NCI-H1436 treated with DMSO at 0.1 percent for 48 hours (cell line): ENCODE measurements at places on chromosomes 13 and 19.

GRCh38 chr13:96041326-96042110 is 11.7 kb downstream of the UGGT2 start:
- DNase-seq = no peak

DNA sequence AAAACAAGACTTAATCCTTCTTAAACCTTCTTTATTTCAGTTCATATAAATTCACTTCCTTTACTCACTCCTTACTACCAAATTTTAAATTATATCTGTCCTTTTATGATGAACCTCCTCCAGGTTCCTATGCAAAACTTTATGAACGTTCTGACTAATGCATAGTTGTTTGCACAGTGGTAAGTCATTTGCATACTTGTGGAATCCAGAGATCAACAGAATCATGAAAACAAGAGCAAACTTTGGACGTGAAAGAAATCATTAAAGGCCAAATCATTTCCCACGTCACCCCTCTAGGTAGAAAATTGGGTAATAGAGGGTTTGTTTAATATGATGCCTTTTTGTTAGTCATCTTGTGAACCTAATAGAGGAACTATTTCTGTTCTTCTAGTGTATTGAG is 32.3 kb upstream of the MYCBP2 start:
- no peak for DNase-seq

DNA sequence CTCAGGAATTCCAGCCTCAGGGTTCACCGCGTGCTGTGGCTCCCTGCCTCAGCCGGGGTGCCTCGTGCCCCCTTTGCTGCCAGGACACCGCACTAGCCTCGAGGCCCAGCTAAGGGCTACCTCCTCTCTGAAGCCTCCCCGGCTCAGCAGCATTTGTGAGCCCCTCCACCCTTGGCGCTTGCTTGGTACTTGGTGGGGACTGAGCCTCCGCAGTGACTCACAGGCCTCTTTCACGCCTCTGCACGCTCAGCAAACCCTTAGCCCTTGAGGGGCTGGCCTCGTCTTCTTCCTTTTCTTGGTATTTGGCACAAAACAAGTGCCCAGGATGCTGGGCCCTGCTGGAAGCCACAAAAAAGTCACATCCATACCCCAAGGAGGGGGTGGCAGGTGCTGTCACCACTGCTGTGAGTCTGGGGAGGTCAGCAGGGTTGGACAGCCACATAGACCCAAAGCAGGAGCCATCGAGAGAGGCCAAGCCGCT is 85.4 kb upstream of the TM9SF2 start:
- no peak for DNase-seq

DNA sequence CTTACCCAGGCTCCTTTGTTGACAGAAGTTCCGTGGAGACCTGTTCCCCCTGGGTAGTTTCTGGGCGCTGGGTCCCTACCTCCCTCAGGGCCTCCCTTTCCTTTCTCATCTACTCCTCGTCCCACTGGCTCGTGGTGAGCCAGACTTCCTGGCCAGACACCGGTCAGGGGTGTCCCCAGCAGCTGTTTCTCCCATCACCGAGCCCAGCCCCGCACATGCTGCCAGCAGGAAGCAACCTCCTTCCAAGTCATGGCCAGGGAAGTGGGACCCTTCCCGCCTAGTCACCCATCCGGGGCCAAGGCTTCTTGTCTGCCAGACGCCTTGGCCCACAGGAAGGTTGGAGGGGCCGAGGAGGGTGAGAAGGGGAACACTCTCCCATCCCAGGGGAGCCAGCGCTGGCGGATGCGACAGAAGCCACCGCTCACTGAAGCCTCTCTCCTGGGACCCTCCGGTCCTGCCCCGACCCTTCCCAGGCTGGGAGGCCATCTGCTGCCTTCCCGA is 5.7 kb downstream of the PAK4 start:
- DNase-seq = no peak

GRCh38 chr13:106357198-106357597 is 178.3 kb downstream of the EFNB2 start:
- no peak for DNase-seq

- no peak for DNase-seq
These were observed 15.4 kb downstream of the LYL1 start for GRCh38 chr19:13087295-13087694.

GRCh38 chr13:50200988-50201387 is 185.7 kb downstream of the KCNRG start:
- DNase-seq = no peak

DNA sequence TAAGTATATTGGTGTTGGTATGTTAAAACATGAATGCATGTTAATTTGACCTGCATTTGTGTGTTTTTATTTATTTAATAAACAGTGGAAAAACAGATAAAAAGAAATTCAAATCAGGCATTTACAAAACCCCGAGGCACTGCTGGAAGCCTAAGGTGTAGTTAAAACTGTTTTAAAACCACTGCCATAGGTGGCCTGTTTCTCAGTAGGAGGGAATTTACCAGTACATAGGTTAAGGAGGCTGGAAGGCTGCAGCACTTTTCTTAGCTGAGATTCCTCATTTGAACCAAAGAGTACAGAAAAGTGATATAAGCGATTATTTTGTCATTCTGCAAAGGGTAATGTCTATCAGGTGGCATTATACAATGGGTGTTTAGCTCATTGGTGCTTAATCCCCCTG is 99.6 kb downstream of the PAN3 start:
- DNase-seq = no peak

- DNase-seq = no peak
These were observed 51.5 kb downstream of the INSR start for GRCh38 chr19:7242601-7243258.

GRCh38 chr13:29319451-29319850 is 276.0 kb downstream of the SLC7A1 start:
- DNase-seq = no peak

DNA sequence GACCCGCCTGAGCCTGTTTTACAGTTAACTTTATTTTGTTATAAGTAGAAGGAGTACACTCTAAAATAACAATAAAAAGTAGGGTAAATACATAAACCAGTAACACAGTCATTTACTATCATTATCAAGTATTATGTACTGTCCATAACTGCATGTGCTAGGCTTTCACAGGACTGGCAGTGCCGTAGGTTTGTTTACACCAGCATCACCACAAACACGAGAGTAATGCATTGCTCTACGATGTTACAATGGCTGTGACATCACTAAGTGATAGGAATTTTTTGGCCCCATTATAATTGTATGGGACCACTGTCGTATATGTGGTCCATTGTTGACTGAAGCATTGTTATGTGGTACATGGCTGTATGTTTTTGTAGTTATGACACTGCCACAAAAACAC is 41.3 kb upstream of the SLC7A9 start:
- DNase-seq = no peak

GRCh38 chr13:35964863-35965180 is 166.4 kb downstream of the DCLK1 start:
- no peak for DNase-seq

- DNase-seq = no peak
These were observed 70.1 kb downstream of the TDRD3 start for GRCh38 chr13:60467098-60467497.

DNA sequence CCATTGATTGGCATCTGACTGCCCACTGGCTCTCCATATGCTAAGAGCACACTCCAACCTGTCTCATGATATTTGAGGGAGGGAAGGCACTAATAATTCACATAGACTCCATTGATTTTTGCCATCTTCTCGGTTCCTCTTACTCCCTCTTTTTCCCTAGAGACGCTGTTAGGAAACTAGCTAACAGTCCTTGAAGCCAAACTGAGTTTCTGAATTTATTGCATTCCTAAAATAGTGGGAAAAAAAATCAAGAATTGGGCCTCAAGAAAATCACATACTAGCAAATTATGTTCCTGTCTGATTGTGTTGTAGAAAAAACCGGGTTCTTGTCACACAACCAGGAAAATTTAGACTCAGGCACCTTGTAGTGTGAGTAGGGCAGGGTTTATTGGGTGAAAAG is 86.4 kb upstream of the SLC7A1 start:
- no peak for DNase-seq

DNA sequence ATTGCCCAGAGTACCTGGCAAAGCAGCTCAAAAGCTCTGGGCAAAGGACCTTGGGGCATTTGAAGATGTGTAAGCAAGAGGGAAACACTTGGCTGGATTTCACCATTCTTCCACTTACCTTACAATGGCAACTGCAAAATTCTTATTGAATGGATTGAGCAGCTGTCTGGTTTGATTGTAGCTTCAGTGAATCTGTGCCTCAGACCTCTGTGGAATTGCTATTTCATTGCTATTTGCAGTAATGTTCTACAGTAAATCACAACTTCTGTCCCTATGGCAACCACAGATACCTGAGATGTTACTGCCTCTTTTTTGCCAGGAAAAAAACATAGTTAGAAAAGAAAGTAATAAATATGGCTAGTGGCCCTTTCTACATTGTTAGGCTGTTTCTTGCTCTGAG is 519.5 kb downstream of the SUCLA2 start:
- DNase-seq = no peak

- DNase-seq = no peak
These were observed 37.3 kb downstream of the SMARCA4 start for GRCh38 chr19:10998045-10998533.
